ENCODE measurements at places on chromosomes 2 and 18.

GRCh38 chr2:183125659-183126341 lies 1.6 kb downstream of the NUP35 start:
- no peak for DNase-seq

DNA sequence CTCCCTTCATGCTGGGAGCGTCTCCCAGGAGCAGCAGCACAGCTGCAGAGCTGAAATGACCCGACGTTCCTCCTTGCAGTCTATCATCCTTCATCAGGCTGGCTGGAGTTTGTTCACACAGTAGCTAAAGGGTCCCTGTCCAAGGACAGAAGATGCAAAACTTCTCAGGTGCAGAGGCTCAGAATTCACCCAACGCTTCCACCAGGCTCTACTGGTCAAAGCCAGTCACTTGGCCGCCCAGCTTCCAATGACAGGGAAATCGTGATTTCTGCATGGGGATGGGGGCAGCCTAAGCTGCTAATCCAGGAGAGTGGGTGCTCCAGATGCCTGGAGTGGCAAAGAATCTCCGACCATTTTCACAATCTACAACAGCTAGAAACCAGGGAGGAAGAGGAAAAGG lies 97.0 kb upstream of the SALL3 start:
- DNase-seq, result no peak

DNA sequence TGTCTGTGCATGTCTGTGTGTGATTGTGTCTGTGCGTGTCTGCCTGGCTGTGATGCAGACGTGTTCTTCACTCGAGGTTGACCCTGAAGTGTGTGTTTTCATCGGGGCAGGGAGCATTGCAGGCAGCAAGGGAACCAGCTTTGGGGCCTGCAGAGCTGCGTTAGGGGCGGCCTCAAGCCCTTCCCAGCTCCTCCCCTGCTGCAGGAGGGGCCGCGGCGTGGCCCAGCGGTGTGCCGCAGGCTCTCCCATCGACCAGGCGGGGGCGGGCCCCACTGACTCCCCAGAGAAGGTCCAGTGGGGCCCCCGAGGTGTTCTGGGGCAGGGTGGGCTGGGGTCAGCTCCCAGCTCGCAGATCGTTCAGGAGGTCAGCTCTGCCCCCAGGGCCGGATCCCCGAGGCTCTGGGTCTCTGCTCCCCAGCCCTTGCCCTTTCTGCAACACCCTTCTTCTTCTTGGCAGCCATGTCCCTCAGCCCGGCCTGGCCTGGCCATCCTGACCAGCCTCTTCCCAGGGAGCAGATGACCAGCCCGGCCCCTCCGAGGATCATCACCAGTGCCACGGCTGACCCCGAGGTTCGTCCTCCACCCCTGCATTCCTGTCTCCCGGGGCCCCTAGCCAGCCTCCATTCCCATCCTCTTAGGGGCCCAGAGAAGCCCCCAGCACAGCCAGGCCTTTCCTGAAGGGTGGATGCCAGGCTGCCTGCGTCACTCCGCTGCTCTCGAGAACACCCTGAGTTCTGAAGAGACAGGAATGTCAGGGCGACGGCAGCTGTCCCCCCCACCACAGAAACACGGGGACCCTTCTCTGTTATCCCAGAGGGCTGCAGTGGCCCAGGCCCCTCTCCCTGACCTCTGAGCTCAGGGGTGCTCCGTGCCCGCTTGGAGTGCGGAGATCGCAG lies 11.1 kb upstream of the KLHL30 start:
- peak; percentile 31 for DNase-seq

- no peak for DNase-seq
Observed at GRCh38 chr2:237011206-237011795, 74.4 kb upstream of the COPS8 start.

GRCh38 chr2:140589696-140590095 lies 1541.1 kb downstream of the LRP1B start:
- DNase-seq, result no peak

GRCh38 chr2:2243666-2244065 lies 87.4 kb downstream of the MYT1L start:
- peak; percentile 87 for DNase-seq

GRCh38 chr2:66574701-66575624 lies 140.0 kb downstream of the MEIS1 start:
- peak; percentile 80 for DNase-seq

GRCh38 chr2:24210106-24210455 lies 35.2 kb downstream of the FAM228A start:
- no peak for DNase-seq

DNA sequence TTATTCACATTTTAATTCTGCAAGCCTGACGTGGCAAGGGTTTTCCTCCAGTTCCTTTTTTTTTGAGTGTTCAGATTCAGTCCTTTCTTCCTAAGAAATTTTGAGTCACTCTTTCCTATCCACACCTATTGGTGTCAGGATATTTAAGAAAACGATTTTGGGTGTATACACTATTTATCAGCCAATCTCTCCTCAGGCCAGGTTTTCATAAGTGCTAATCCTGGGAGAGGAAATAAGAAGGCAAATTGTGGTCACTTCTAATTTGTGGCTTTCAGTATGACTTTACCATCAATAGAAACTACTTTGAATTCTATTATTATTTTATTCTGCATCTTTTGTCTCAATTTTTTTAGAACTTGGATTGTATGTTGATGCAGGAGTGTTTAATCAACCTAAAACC lies 174.4 kb downstream of the DSEL start:
- DNase-seq, result no peak

DNA sequence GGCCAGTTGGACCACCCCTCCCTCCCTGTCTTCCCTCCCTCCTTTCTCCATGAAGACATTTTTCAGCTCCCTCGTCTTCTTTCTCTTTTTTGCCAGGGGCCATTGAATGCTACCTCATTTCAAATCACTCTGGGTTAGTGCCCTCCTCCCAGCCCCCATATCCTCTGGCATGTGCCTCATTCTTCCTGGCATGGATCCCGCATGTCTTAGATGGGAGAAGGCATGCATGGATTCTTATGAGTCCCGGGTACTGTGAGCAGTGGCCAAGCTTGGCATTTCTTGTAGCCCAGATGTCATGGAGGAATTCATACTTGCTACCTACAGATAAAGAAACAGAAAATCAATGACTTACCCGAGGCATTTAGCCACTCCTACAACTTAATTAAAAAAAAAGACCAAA lies 9.0 kb upstream of the HAAO start:
- DNase-seq, result peak; percentile 52

DNA sequence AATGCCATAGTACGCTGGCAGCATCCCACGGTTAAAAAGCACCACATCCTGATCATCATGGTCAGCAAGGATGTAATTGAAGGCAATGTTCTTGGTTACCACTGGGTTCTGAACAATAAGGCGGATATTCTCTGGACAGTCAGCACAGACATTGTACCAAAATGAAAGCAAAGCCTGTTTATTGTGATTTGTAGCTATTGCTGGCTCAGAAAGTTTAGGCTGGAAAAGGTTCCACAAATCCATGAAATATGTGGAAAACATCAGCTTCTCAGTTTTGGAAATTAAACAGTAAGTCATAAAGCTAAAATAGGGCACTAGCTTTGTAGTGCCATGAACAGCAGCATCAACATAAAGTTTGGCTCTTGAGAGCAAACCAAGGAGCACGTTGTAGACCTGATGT lies 52.2 kb downstream of the C2orf74 start:
- DNase-seq, result no peak

DNA sequence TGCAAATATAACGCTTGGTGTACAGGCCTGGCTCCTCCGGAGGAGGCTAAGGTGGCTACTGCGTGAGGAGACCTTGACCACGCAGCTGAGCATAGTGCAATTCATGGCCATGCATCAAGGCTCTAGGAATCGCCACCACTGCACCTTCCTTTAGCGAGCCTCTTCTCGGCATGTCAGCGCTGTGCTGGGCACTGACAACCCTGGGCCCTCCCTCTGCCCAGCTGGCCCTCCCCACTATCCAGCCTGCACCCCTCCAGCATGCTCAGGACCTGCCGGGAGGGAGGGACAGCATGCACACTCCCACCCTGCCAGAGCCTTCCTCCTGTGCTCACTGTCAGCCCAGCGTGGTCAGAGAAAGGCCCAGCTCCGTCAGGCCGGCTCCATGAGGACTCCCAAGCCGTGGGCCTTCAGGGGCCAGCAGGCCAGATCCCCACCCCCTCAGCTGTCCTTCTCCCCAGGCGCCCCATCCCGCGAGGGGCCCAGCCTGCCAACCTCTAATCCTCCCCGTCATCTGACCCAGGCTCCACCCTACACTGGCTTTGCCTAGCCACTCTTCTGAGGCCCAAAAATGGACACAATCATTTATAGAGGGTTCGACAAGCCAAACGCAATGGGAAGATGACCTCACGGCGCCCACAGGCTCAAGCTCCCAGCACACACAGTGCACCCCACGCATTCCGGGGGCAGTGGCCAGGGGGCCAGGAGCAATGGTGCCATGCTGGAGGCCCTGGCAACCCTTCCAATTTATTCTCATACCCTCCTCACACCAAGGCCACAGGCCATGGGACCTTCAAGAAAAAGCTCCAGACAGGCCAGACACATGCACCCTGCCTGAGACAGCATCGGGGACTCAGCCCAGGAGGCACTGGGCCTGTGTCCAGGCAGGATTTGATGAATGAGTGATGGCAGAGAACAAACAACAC lies 3.5 kb downstream of the BIN1 start:
- DNase-seq, result no peak

DNA sequence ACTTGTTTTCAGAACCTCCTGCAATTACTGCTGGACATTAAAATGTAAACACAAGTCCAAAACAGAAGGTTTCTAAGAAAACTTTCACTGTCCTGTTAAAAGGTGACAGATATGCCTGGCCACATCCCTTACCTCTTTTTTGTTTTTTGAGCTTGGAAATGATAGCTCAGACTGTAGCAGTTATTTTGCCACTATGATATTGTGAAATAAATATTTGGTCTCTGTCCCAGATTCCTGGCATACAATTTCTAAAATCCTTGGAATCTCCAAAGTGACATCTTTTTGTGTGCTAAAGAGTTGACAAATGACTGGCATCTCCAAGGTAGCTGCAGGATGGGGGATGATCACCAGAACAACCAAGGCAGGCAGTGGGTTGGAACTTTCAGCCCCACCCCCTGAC lies 16.8 kb downstream of the TPGS2 start:
- DNase-seq, result peak; percentile 74

DNA sequence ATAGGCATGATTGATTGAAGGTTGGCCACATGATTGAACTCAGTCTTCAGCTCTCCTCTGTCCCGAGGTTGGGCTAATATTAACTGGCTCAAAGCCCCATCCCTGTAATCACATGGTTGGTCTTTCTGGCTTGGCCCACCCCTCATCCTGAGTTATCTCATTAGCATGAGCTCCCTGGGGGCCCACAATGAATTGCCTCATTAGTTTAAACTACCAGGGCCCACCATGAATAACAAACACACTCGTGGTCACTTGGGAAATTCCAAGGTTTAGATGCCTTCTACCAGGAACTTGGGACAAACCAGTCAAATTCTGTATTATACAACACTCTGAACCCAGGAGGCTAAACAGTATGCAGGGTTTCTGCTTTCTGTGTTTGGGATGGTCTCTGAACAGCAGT lies 121.7 kb upstream of the B3GNT2 start:
- no peak for DNase-seq

GRCh38 chr2:240463274-240463865 lies 27.9 kb downstream of the GPC1 start:
- no peak for DNase-seq

GRCh38 chr2:54767921-54768320 lies 44.5 kb downstream of the EML6 start:
- DNase-seq, result peak; percentile 26

Measured in AG10803 (cell line).